AML-193 (cell line): ENCODE measurements at places on chromosomes 12 and 14.

DNA sequence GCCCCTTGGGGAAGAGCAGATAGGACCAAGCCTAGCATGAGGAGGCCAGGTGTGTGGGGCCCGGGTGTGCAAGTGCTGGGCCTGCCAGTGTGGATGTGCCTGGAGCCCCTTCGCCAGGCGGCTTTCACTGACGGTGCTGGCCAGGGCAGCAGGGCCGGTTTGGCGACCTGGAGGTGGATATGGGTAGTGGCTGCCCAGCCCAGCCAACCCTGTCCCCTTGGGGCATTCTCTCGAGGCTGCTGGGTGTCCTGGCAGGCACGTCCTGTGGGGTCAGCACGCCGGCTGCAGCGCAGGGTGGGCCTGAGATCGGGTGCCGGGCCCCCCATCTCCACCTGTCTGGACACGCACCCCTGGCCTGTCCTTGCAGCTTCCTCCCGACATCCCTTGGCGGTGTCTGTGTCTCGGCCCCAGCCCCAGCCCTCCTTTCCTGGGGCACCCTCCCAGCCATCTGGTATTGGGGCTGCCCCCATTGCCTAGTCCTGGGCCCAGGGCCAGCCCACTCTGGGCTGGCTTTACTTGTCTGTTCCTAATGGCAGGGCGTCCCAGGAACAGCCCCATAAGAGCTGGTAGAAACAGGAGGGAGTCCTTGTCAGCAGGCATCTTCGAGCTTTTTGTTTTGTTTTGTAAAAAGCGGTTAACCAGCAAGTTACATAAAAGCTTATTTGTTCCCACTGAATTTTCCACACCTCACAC is 7.2 kb upstream of the CRIP2 start:
- no peak for DNase-seq

DNA sequence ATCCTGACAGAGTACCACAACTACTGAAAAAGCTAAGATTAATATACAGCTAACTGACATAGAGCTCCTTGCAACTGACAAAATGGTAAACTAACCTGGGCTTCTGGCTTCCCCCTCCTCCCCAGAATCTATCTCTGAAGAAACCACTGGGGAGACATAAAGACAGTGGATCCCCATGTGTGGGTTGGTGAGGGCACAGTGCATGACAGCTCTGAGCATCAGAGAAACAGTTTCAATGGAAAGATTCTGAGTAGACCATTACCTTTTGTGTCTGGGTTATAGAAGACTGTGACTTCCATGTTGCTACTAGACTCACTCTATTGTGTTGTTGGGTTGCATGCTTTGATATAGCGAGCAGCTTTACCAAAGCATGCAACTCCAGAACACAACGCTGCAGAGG is 247.4 kb downstream of the EFCAB11 start:
- DNase-seq, result no peak

DNA sequence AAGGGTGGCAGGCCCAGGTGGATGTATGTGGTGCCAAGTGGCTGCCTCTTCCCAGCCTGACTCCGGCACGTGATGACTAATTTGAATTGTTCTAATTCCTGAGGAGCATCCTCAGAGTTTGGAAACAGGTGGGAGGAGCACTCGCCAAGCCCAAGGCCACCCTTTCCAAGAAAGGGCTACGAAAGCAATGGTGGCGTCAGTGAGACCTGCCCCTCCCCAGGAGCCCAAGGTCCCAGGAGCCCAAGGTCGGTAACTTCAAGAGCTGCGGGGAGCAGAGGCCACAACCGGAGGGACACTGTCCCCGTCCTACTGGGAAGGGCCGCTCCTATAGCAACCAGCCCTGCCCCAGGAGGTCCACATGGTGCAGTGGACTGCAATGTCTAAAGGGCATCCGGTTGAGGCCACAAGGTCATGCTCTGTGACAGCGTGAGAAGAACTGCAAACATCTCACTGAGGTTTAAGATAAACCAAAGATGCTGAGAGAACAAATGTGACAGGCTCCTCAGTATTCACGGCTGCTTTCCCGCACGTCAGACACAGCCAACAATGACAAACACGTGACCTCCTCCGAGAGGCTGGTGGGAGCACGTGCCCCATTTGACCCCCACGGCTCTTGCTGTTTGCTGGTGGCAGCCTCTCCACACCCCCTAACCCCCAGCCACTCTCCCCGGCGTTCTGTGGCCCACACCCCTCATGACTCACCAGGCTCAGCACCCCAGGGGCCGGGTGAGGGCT is 79.6 kb downstream of the ITPK1 start:
- DNase-seq, result no peak

DNA sequence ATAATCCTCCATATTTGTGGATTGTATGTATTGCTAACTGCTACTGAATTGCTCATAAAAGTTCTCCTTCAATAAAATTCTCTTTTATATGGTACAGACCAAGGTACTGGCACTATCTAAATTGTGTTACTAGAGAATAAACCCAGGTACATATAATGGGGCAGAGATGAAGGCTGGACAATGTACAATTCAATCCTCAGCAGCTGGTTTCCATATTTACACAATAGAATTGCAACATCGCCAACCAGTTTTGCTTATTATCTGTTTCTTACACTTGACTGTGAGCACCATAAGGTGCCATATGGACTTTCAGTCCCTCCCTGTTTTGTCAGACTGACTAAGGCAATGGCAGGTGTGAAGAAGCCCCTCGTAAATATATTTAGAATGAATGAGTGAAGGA is 18.1 kb downstream of the KITLG start:
- DNase-seq, result no peak

DNA sequence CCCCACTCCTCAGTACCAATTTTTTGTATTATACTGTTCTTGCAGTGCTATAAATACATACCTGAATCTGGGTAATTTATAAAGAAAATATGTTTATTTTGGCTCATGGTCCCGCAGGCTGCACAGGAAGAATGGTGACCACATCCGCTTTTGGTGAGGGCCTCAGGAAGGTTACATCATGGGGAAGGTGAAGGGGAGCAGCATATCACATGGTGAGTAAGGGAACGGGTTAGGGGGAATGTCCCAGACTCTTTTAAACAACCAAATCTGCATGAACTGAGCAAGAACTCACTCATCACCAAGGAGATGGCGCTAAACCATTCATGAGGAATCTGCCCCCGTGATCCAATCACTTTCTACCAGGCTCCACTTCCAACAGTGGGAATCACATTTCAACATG is 40.0 kb downstream of the OSBPL8 start:
- peak; percentile 59 for DNase-seq

GRCh38 chr12:11677752-11678151 is 28.3 kb downstream of the ETV6 start:
- no peak for DNase-seq

DNA sequence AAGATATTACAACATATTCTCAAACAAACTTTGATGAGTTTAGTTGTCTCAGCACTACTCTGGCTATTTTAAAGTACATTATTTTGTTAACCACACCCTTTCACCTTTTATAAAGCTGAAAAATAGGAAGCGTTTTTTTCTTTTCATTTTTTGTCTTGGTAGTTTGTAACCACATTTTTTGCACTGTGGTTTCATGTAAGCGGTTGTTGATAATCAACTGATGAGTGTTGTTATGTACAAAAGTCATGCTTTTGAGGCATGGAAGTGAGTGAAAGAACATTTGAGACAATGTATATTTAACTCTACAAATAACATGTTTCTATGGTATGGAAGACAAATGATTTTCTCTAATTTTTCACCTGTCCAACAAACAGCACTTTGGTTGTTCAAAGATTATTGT is 52.1 kb upstream of the ATP2B1 start:
- DNase-seq, result no peak

GRCh38 chr12:8644345-8645248 is 18.0 kb downstream of the MFAP5 start:
- DNase-seq, result no peak

DNA sequence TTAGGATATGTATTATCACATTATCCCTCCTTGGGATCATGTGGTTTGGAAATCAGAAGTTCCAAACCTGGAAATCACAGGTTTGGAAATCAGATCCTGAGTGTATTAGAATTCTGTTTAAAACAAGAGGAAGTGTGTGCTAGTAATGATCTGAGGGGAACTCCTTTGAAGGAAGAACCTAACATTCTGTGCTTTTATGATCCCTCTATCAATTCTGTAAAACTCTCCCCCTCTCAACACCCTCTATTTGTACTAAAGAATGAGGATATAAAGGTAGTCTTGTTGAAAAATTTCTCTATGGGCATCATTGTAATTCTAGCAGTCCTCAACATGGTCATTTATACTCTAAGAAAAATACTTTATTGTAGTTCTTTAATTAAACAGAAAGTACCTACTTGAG is 97.4 kb downstream of the SRGAP1 start:
- no peak for DNase-seq

- peak; percentile 11 for DNase-seq
These were observed 10.5 kb upstream of the SSTR1 start for GRCh38 chr14:38197001-38197783.

- no peak for DNase-seq
These were observed at the start of gene OTOGL for GRCh38 chr12:80099259-80099658. Gene OTOGL, plus strand, starts transcription at chr12:80099537. Its CDS starts 109,895 bp downstream, at chr12:80209432.

DNA sequence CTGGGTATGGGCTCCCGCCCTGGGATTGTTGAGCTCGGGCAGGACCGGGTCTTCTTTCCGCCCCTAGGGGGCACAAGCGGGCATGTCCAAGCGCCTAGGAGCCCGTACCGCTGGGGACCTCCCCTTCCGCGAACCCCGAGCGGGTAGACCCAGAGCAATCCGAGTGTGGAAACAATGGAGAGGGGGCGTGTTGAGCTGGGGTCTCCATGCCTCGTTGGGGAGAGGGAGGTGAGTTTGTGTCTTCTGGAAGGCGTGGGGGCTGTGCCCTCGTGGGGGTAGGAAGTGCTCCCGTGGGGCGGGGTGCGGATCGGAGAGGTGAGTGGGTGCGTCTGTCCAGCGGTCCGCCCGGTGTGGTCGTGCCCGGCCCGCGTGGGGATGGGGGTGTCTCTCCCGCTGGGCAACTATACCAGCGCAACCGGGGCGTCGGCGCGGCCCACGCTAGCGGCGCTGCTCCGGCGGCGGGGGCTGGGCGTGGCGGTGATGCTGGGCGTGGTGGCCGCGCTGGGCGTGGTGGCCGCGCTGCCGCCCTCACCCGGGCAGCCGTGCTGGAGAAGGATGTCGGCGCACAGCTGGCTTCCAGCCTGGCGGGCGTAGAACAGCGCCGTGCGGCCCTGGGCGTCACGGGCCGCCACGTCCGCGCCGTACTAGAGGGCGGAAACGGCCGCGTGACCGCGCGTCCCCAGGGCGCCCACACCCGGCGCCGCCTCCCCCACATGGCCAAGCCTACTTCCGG is 12.2 kb downstream of the AGAP2 start:
- no peak for DNase-seq

GRCh38 chr12:29990971-29991370 is 207.2 kb upstream of the TMTC1 start:
- DNase-seq, result no peak

DNA sequence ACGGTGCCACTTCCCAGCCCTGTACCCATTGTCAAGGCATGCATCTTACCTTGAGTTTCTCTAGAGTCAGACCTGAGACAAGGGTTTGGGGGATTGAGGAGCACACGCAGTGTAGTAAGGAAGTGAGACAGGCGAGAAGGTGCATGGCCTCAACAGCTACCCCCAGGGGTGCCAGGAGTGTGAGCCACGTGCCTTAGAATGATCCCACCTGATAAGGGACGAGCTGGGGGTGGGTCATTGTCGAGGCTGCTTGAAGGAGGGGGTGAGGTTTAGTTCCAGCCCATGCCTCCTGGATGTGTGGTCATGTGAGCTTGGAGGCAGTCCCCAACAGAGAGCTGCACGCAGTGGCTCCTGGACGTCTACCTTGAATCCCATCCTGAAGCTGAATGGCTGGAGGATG is 320.5 kb downstream of the VRK1 start:
- DNase-seq, result no peak

GRCh38 chr12:33596061-33596460 is 156.4 kb upstream of the SYT10 start:
- no peak for DNase-seq

DNA sequence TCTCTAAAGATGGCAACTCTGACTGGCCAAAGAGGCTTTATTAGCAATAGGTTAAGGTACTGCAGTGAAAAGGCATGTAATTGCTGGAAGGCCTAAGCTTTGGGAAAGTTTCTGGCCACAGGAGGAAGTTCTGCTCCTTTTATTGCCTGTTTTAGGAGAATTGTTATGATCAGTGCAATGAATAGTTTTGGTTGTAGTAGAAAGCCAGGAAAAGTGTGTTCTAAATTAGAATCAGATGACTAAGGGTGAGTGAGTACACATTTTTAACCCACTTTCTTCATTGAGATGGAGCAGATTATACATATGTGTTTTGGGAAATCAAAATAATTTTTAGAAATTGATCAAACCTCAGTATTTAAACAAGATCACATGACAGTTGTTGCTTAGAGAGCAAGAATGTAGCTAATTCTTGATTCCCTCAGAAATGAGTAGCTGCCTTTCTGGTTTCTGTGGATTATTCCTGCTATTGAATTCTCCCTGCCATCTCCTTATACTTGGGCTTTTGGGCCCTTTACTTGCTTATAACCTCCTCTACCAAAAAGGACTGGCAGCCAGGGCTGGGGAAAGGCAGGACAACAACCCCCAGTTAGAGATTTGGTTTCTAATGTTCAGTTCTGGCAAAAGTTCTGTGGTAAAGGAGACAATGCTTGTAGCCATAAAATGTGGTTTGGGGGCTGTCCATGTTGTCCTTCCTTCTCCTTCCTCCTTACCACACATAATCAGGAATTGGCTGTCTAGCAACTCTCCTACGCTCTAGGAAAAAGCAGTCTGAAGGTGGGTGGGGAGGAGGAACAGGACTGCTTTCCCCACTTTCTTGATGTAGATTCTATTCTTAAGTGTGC is 217.1 kb downstream of the SLC38A4 start:
- no peak for DNase-seq

DNA sequence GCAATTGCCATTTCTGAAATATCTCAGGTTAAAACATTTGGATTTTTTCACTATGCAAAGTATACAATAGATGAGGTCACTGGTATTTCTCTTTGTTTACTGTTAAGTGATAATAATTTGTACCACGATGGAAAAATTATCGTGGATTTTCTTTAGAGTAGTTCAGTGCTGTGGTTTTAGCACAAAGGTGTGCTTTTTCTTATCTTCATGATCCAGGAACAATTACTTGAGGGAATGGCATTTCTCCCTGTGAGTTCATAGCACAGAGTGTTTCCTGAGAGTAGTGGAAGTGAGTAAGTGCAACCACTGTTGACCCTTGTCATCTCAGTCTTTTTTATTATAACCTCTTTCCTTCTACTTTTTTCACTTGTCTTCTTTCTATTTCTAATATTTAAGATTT is 86.8 kb downstream of the FGD4 start:
- DNase-seq, result no peak

GRCh38 chr12:116337312-116337711 is 59.8 kb upstream of the MED13L start:
- DNase-seq, result no peak

- DNase-seq, result no peak
These were observed 62.2 kb downstream of the TECPR2 start for GRCh38 chr14:102424923-102425322.

DNA sequence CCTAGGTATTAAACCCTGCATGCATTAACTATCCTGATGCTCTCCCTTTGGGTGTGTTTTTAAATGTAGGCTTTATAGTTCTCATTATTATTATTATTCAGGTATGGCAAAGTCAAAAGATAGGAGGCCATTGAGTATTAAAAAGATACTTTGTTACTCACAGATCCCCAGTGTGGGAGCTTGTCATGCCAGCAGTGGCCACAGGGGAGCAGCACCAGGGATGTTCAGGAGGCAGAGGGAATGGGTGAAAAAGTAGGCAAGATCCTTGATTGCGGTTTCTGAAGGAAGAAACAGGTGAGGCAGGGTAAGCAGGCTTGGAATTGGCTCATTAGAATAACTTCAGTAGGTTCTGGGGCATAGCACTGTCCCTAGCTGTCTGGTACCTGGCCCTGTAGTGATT is 382.2 kb downstream of the MED13L start:
- no peak for DNase-seq

GRCh38 chr12:110286623-110287022 is 5.6 kb downstream of the ATP2A2 start:
- peak; percentile 26 for DNase-seq

- peak; percentile 9 for DNase-seq
These were observed 4.5 kb upstream of the SETD1B start for GRCh38 chr12:121799156-121799841.
